Hematopoietic multipotent progenitor cell treated with erythropoietin and hydrocortisone succinate and interleukin-3 and kit ligand, for 4 days (in vitro differentiated cells): ENCODE measurements at places on chromosomes 6 and 20.

DNA sequence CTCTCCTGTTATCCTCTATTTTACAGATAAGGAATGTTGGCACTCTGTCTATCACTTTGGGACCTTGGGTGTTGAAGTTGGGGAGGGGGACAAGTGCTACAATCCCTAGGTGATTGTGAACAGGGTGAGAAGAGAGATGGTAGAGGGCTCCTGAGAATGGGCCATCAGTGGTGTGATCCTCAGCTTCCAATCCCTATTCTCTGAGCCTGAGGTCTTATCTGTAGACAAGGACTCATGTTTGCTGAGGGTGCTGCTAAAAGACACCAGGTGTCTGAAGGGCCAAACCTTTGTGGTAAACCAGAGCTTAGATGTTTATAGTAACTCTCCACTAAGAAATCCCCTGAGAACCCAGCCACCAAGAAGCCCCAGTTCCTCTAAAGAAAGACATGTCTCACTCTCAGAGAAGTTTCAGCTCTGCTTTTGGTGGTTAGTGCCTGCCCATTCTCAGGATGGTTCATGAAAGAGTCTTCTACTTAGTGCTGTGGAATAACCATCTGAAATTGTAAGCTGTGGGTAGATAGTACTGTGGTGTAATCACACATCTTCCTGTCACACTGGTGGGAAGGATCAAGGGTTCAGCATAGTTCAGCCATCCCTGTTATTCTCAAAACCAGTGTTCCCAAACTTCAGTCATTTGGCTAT, 58.2 kb upstream of the IL20RA start:
- DNase-seq, result no peak

- DNase-seq, result no peak
These were observed 22.4 kb downstream of the MMP24 start for GRCh38 chr20:35248641-35249475.

- no peak for DNase-seq
These were observed 762 bp downstream of the LSM2 start for GRCh38 chr6:31805939-31806469.

- DNase-seq, result peak; percentile 15
These were observed 20.2 kb downstream of the PRPH2 start for GRCh38 chr6:42702200-42702599.

DNA sequence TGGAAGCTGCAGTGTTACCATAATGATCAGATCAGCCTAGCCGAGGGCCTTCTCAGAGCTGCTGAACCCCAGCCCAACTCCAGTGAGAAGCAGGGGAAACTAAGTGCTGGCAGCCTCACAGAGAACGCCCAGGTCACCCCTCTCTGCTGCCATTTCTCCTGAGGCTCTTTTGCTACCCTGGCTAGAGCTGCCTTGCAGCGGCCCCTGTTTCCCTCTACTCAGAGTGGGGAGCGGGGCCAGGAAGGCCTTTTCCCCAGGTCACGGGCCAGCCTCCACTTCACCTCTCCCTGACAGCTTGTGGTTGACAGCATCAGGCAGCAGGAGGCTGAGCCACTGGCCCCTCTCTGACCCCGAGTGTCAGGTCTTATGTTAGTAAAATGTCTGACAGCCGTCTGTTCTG, 22.7 kb downstream of the ACTR5 start:
- no peak for DNase-seq

DNA sequence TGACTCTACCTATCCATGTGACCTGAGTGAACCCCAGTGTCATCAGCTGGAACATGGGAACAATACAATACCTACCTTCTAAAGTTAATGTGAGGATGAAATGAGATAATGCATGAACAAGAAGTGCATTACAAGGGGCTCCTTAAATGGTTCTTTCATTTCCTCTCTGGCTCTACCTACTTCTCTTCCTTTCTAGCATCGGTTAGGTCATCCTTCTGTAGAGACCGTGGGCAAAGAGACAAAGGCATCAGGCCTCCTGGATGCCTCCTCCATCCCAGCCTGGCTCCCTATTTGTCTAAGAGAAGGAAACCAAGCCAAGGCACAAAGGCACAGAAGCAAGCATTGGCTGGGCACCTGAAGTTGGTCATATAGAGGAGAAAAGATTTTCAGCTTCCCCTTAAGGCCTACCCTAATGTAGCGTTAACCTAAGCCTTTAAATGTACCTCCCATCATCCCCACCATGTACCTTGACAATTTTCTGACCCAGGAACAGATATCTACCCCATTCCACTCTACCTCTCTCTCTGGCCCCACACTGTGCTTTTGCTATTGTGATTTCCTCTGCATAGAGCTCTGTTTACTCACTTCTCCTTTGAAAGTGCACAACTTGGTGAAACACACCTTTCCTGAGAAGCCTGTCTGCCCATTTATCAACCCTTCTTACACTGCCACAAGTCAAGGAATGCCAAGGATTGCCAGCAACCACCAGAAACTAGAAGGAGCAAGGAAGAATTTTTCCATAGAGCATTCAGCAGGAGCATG, 86.6 kb downstream of the GCLC start:
- no peak for DNase-seq

DNA sequence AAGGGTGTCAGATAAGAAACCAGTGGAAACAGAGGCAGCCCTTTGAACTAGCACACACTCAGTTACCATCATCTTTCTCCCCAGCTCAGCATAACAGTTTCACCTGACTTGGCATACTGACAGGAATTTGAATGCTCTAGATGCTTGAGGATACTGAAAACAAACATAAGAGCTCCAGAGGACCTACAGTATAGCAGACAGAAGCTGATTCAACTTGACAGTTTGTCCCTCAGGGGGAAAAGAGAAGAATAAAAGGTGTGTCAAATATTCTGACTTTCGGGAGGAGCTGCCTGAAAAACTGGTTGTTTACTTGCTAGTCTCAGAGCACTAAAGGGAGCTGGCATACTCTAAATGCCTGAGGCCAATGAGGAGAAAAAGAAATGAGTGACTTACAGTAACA, 35.1 kb downstream of the EYS start:
- no peak for DNase-seq

DNA sequence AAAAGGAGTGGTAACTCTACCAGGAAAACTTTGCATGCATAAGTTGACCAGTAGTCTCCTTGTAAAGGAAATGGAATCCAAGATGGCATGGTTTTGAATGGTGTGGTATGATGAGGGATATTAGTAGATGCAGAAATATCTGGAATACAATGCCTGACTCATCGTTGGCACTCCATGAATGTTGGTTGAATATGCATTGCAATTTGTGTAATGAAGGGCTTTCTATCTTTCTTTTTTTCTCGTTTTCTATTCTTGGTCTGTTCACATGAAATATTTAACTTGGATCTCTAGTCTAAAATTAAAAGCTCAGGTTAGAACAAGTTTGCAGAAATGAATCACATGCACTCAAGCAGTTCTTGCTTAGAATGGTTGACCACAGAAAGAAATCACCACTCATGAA, 277.3 kb upstream of the PRND start:
- no peak for DNase-seq

DNA sequence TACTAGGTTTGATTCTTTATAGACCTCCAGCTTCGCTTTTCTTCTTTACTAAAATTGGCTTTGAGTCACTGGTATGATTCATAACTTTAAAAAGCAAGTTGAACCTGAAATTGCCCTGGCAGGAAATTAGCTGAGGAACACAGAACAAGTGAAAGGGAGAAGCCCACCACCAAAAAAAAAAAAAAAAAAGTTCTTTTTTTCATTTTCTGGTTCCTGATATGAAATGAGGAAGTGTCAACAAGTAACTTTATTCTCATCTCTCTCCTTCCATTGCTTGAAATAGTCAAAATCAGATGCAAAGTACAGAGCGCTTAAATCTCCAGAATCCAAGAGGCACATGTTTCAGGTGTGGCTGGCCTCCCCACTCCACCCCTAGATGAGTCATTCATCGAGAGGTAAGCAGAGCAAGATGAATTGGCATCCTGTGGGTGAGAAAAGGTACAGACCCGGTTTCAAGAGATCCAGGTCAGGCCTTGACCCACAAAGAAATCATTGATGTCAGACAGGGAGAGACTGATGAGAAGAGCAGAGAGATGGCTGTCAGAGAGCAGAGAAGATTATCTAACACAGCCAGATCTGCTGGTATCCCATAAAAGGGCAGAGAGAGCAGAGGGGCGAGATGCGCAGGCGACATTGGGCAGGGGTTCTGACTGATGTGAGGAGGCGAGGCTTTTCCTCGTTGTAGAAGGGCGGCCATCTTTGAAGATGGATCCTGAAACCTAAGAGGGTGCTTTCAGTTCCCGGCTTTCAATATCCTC, 54.8 kb upstream of the MBOAT1 start:
- peak; percentile 57 for DNase-seq

- DNase-seq, result no peak
These were observed 92.0 kb downstream of the ARHGAP18 start for GRCh38 chr6:129617986-129618385.

DNA sequence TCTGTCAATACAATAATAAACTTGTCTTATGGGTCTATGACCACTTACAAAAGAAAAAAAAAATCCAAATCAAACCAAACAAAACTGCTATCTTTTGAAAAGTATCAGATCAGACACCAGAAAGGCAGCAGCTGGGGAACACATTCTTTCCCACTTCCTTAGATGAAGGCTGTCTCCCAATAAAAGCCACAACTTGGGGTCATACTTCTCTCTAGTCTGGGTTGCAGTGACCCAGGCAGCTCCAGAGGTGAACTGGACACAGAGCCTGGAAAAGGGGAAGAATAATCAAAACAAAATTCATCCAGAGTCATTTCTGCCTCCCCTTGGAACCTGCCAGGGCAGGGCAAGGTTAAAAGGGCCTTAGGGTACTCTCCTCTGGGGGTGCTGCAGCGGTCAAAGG, 19.1 kb downstream of the ATXN1 start:
- no peak for DNase-seq

DNA sequence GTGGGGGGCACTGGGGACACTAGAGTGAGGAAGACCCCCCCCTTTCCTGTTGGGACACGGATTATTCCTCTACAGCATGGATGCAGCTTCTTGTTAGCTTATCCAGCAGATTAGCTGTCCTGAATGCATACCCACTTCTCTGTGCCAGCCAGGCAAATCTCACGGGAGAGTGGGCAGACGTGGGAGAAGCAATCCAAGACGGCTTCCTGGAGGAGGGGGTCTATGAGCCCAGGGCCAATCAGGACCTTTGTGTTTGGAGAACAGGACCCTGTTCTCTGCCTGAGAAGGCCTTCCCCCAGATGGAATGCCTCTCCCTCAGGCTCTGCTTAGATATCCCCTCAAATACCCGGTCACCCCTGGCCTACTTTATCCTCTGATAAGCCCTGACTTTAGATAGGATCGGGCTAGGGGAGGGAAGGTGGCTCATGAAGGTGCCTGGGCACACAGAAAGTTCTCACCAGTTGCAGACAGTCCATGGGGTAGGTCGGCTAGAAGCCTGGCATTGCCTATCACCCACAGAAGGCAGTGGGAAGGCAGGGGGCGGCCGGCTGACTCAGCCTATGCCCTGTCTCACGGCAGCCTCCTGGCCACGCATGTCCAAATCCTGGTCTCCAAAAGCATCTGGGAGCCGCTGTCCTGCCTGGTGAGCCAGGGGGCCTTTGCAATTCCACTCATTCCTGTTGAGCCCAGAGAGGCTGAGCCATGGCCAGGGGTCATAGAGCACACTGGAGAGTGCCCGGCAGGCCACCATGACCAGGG, 34.7 kb downstream of the SUN5 start:
- no peak for DNase-seq

GRCh38 chr6:70072540-70073179, 206.3 kb downstream of the COL19A1 start:
- no peak for DNase-seq

DNA sequence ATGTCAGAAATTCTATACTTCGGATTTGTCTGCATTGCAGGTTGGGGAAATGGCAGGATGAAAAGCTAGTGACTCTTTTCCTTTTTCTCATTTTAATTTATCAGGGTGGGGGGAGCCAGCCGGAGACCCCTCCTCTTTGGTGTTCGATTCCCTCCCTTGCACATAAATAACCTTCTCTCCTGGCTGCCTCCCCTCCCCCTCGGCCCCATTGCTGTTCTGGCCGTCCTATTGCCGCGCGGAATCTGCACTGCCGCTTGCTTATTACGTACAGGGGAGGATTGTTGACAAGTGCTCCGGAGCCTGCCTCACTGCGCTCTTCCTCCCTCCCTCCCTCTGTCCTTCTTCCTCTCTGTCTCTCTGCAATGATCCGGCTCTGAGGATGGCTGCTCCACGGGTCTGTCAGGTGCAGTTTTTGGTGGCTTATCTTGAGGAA, 154.7 kb downstream of the JARID2 start:
- peak; percentile 83 for DNase-seq

DNA sequence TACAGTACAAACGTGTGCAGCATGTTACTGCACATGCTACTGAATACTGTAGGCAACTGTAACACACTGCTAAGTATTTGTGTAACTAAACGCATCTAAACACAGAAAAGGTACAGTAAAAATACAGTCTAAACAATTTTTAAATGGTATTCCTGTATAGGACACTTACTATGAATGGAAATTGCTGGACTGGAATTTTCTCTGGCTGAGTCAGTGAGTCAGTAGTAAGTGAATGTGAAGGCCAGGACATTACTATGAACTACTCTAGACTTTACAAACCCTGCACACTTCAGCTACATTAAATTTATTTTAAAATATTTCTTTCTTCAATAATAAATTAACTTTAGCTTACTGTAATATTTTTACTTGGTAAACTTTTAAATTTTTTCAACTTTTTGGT, 225.0 kb upstream of the TENT5A start:
- no peak for DNase-seq

GRCh38 chr6:164133095-164133494, 718.6 kb downstream of the QKI start:
- no peak for DNase-seq

GRCh38 chr6:150435832-150436231, 67.0 kb downstream of the IYD start:
- DNase-seq, result no peak

- no peak for DNase-seq
These were observed 13.4 kb downstream of the SNX14 start for GRCh38 chr6:85580118-85580877.

GRCh38 chr6:44735630-44735963, 348.1 kb downstream of the CDC5L start:
- DNase-seq, result no peak

DNA sequence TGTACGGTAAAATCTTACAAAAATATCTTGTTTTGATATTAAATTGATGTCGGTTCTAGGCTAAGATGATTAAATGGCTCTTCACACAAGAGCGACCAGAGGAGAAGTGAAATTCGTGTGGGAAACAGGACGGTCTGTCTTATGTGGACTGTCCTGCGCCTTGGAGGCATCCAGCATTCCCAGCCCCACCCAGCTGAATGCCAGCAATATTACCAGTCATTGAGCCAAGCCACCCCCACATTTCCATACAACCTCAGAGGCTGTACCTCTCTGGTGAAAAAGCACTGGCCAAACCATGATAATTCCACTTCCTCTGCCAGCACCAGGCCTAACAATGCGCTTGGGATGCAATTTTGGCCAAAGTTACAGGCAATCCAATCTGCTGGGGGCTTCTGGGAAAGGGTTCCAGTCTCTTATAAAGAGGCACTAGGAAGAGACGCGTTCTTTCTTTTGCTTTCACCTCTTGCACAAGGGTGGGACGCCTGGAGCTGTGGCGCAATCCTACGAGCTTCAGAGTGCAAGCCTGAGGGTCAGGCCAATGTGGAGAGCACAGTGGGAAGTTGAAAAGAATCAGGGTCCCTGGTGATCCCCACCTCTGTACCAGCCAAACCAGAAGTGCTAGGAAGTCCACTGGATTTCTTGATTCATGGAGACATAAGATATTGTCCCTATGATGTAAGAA, 213.1 kb downstream of the PREX1 start:
- DNase-seq, result peak; percentile 17
